Subcutaneous preadipocyte (primary cell): ENCODE measurements at places on chromosomes 1 and 21. TPM values are rescaled to one million over a fixed set of nuclear protein-coding genes. Genes with fewer than 3 reads are reported as not detected.

Gene INSRR
- not detected in 2 replicates for total RNA-seq

Gene ELF3
- total RNA-seq: 0.20 TPM in 1 of 2 replicates, not detected in the other

Gene PCP4
- not detected in 2 replicates for total RNA-seq

Gene SLC9C2
- not detected in 2 replicates for total RNA-seq

Gene CATSPERE
- total RNA-seq: 0.78 and 1.5 TPM in 2 replicates

Gene GJB3
- total RNA-seq: under 0.01 TPM in 1 of 2 replicates, not detected in the other

Gene GSTM1
- total RNA-seq: 13.7 and 16.2 TPM in 2 replicates

Gene S100A12
- not detected in 2 replicates for total RNA-seq

Gene CD5L
- not detected in 2 replicates for total RNA-seq
